HFFc6 (cell line): ENCODE measurements at places on chromosomes 13 and 19.

- DNase-seq: no peak
Observed at GRCh38 chr13:51539887-51540286, 44.4 kb upstream of the WDFY2 start.

- DNase-seq: no peak
Observed at GRCh38 chr13:34967851-34968562, 25.9 kb downstream of the NBEA start.

- DNase-seq: no peak
Observed at GRCh38 chr13:31385540-31385939, 185.8 kb downstream of the B3GLCT start.

DNA sequence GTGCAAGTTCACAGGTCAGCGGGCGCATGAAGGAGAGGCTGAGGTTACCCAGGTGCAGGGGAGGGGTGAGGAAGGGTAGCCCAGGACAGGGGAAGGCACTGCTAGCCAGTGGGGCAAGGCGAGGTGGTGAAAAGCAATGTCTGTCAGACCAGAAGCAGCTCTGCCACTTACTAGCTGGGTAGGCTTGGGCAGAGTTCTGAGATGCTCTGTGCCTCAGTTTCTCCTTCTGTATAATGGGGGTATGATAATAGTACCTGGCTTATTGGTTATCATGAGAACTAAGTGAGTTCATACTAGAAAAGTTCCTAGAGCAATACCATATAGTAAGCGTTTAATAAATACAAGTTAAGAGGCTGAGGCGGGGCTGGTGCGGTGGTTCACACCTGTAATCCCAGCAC, 14.3 kb upstream of the SCN1B start:
- DNase-seq: no peak

DNA sequence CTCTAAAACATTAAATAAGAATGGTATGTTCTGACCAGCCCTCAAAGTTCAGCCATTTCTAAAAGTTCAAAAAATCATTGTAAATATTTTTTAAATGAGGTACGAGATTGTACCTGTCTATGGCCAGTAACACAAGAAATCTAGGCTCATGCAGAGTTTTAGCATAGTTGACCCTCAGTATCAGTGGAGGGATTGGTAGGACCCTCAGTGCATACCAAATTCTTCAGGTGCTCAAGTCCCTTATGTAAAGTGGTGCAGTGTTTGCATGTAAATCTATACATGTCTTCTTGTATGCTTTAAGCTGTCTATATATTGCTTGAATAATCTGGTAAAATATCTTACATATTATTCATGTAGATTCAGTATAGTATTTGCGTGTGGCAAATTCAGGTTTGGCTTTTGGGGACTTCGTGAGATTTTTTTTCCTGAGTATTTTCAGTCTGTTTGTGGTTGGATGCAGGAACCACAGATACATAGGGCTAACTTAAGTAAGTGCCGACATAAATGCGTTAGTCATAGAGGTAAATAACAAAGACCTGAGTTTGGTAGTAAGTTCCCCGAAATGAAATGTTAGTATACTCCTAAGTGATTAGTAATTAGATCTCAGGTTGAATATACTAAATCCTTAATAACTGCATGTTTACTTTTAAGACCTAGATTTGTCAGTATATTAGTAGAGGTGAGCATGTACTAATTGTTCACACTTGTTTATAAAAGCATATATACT, 7.8 kb downstream of the MIR17HG start:
- no peak for DNase-seq

GRCh38 chr13:66224663-66225062, 1005.5 kb downstream of the PCDH9 start:
- no peak for DNase-seq

GRCh38 chr19:41328157-41328841, 18.3 kb downstream of the CCDC97 start:
- DNase-seq: no peak

DNA sequence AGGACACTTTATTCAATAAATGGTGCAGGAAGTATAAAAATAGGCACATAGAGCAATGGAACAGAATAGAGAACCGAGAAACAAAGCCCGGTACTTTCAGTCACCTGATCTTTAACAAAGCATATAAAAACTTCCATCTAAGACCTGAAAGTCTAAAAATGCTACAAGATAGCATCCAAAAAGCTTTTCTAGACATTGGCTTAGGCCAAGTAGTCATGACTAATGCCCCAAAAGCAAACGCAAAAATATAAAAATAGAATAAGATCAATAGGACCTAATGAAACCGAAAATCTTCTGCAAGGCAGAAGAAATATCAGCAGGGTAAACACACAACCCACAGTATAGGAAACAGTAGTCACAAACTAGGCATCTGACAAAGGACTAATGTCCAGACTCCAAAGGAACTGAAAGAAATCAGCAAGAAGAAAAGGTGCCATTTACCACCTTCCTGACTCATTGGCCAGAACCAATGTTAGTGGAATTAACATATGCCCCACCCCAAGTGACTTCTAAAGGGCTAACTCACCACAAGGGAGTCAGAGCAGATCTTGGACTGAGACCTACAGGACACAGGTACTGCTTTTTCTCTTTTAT, 40.8 kb upstream of the CEACAM21 start:
- DNase-seq: no peak

- no peak for DNase-seq
Observed at GRCh38 chr19:18735324-18735723, 51.8 kb downstream of the CRTC1 start.
